ENCODE measurements at places on chromosomes 3 and 15. TPM values are rescaled to one million over a fixed set of nuclear protein-coding genes. Genes with fewer than 3 reads are reported as not detected.

GRCh38 chr15:100026041-100026440 lies 292.8 kb upstream of the LYSMD4 start:
- no peaks in the 10 kb centered on the region for H3K36me3 ChIP-seq
- H3K27ac ChIP-seq: no peak overlapping the region
- H3K4me3 ChIP-seq: no peak overlapping the region
- H3K27me3 ChIP-seq: no peaks in the 10 kb centered on the region

GRCh38 chr15:92670621-92671020 lies 15.0 kb upstream of the FAM174B start:
- H3K36me3 ChIP-seq: no peaks in the 10 kb centered on the region
- no peaks in the 10 kb centered on the region for H3K4me1 ChIP-seq
- no peak for DNase-seq
- H3K27me3 ChIP-seq: no peaks in the 10 kb centered on the region

TXNRD3 gene
- total RNA-seq: 1.5 TPM

UBE2E2 gene
- total RNA-seq: 7.2 TPM

DNA sequence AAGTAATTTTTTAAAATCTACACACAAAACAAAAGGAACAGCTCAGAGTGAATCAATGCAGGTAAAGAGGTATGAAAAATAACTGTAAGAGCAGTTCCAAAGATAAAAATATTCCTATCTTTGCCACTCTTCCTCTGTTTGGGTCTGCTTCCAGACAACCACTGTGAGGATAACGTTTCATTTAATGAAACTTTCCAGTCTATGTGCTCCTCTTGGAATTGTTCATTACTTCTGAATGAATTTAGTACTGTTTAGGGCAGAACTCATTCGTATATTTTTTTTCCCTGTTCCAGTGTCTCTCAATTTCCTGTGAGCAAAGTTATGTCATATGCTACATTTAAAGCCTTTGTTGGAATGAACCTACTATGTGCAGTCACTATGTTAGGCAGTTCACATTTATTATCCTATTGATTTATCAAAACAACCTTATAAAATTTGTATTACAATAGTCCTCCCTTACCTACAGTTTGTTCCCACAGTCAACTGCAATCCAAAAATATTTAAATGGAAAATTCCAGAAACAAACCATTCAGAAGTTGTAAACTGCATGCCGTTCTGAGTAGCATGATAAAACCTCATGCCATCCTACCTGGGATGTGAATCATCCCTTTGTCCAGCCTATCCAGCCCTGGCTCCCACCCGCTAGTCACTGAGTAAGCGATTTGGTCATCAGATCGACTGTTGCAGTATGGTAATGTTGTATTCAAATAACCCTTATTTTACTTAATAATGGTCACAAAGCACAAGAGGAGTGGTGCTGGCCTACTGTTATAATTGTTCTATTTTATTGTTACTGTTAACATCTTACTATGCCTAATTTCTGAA lies 98.1 kb downstream of the TMCC1 start:
- H3K4me1 ChIP-seq: peaks cover 13% of the 10 kb centered on the region
- DNase-seq: no peak

- no peak overlapping the region for H3K27ac ChIP-seq
- no peaks in the 10 kb centered on the region for H3K27me3 ChIP-seq
- peaks cover 16% of the 10 kb centered on the region for H3K36me3 ChIP-seq
- H3K4me3 ChIP-seq: no peak overlapping the region
Measured at GRCh38 chr15:42670451-42670850, 66.5 kb downstream of the CDAN1 start.

GXYLT2 gene
- not detected for total RNA-seq

- no peak overlapping the region for H3K4me3 ChIP-seq
- H3K36me3 ChIP-seq: no peaks in the 10 kb centered on the region
- no peaks in the 10 kb centered on the region for H3K4me1 ChIP-seq
- H3K27ac ChIP-seq: no peak overlapping the region
- no peaks in the 10 kb centered on the region for H3K27me3 ChIP-seq
- DNase-seq: no peak
Measured at GRCh38 chr3:81485444-81485865, 276.0 kb downstream of the GBE1 start.

DNA sequence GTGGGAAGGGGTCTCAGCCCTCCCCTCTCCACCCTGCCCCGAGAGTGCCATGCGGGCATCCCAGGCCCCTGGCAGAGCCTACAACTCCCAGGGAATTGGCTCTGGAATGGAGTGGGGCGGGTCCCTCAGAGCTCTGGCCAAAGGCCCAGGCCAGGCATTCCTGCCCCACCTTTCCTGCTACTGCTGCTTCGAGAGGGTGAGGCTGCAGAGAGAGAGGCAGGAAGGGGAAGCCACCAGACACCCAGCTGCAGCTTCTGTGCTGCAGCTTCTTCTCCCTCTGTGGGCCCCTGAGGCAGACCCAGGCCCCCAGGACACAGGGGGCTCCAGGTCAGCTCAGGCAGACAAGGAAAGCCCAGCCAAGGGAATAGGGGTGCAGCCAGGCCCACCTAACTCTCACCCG lies 2.7 kb downstream of the ALS2CL start:
- no peak overlapping the region for H3K27ac ChIP-seq
- no peaks in the 10 kb centered on the region for H3K36me3 ChIP-seq
- H3K4me1 ChIP-seq: peaks cover 21% of the 10 kb centered on the region
- H3K27me3 ChIP-seq: peaks cover 11% of the 10 kb centered on the region
- H3K4me3 ChIP-seq: no peak overlapping the region

DNA sequence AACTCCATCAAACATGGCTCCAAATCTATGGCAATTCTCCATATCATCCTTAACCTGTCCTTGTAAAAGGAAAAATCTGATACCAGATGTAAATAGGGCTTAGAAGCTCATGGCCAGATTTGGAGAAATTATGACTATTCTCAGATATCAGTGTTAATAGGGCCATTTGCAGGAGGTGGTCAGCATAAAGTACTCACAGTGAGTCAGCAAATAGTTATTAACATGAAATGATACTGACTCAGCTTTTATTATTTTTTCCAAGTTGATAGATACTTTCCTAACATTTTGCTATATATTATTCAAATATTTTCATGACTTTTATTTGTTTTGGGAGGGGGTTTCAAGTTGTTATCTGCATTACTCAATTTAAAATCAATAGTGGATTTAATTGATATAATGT lies 255.8 kb downstream of the MFSD1 start:
- no peak overlapping the region for H3K27ac ChIP-seq
- H3K36me3 ChIP-seq: no peaks in the 10 kb centered on the region
- H3K27me3 ChIP-seq: no peaks in the 10 kb centered on the region

CHRM5 gene
- total RNA-seq: not detected

REC114 gene
- not detected for total RNA-seq

DNA sequence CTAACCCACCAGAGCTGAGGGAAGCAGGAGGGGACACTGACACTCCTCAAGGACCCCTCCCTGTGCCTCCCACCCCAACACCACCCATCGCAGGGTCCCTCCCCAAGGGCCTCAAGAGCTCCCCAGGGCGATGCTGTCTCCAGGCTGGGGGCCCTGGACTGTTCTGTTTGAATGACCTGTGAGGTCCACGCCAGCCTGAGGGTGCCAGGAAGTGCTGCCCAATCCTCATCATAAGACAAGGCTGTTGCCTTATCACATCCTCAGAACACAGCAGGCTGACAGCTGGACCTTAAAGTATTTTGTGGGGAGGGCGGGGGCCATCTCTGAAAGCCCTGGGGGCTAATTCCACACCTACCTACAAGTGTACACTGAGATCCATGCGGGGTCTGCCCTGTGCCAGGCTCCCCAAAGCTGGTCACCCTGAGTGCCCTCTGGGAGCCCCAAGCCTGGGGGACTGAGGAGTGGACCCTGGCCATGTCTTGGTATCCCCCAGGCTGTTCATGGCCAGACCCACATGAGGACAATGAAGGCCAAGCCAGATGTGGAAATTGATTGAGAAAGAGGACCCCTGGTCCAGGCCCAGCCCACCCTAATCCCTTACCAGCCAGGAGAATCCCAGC lies 23.8 kb upstream of the GOLGA6C start:
- no peak overlapping the region for H3K4me3 ChIP-seq
- no peaks in the 10 kb centered on the region for H3K36me3 ChIP-seq
- peaks cover 3% of the 10 kb centered on the region for H3K4me1 ChIP-seq
- peak; percentile 23 for DNase-seq
- no peak overlapping the region for H3K27ac ChIP-seq

DNA sequence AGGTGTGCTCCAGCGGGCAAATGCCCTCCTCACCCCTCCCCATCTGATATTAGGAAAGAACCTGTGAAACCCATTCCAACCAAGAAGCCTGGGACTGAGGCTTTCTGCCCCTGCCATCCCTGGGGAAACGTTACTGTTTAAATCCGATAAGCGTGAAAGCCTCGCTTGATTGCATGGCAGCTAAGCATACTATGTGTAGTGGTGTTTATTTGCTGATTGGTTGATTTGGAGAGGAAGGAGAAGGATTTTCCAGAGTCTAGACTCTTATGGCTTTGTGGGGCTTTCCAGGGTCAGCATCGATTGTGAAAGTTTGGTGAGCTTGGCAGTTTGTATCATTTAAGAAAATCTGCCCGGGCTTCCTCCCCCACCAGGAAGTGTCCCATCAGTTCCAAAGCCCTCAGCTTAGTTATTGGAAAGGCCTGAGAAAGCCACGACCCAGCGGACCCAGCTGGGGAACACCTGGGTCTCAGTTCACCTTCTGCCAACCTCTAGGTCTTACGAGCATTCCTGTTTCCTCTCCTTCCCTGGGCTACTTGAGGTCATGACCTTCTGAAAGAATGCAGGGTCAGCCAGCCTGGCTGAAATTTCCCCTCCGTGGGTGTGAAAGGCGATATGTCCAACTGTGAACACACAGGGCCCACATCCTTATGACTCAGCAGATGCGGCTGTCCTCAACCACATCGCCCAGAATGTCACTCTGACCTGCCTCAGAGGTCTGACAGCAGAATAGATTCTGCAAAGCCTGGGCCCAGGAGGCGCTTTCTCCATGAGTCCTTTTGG lies 62.8 kb upstream of the HERC1 start:
- peak; percentile 47 for DNase-seq
- no peaks in the 10 kb centered on the region for H3K36me3 ChIP-seq
- H3K4me1 ChIP-seq: peaks cover 65% of the 10 kb centered on the region
- peak overlapping the region; percentile 15 for H3K27ac ChIP-seq
- peaks cover 5% of the 10 kb centered on the region for H3K27me3 ChIP-seq

NEK10 gene
- total RNA-seq: 0.79 TPM

- H3K36me3 ChIP-seq: no peaks in the 10 kb centered on the region
- no peak overlapping the region for H3K27ac ChIP-seq
- DNase-seq: no peak
- H3K27me3 ChIP-seq: no peaks in the 10 kb centered on the region
Measured at GRCh38 chr3:143510601-143511000, 337.7 kb downstream of the SLC9A9 start.

GOLGA8F gene
- total RNA-seq: not detected

CAPN3 gene
- total RNA-seq: 10.1 TPM
